Activated CD4-positive, alpha-beta memory T cell treated with anti-CD3 and anti-CD28 coated beads for 36 hours (primary cell): ENCODE measurements at places on chromosomes 11 and 22. TPM values are rescaled to one million over a fixed set of nuclear protein-coding genes. Genes with fewer than 3 reads are reported as not detected.

DNA sequence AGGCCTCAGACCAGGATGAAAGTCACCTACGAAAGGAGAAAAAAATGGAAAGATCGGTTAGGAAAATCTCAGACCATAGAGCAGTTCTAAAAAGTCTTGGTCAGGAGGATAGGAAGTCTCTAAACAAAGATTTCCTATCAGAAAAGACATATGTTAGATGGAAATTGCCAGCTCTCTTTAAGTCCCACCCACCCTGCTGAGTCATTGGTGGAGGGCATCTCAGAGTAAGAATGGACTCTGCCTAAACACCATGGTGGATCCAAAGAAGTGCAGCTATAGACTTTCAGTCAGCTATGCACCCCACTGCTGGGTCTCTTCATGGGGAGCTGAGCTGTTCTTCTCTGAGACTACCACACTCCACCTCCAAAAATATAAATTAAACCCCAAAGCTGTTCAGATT, 3.7 kb downstream of the OR8B2 start:
- no peak for DNase-seq
- no peaks in the 10 kb centered on the region for H3K36me3 ChIP-seq
- no peak overlapping the region for H3K27ac ChIP-seq
- H3K4me3 ChIP-seq: no peak overlapping the region

DNA sequence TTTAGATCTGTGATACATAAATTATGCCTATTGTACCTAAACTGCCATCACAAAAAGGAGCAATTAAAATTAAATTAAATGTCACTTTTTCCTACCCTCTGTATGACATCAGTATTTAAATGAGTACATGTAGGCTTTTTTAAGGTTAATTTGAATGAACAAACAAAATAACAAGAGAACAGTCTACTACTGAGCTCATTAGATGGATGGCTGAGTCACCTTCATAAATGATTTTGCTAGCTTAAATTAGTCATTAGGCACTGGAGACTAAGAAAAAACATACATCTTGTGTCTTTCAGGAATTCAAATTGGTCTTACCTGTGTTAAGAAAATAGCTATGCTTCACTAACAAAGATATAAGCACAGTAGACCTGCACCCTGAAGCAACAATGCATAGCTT, 153.6 kb downstream of the RCN1 start:
- no peaks in the 10 kb centered on the region for H3K36me3 ChIP-seq
- peaks cover 2% of the 10 kb centered on the region for H3K27me3 ChIP-seq
- no peak for DNase-seq
- no peak overlapping the region for H3K4me3 ChIP-seq
- H3K27ac ChIP-seq: no peak overlapping the region

Gene ADAMTS15
- total RNA-seq: not detected

Gene MGAT3
- total RNA-seq: 0.05 TPM

DNA sequence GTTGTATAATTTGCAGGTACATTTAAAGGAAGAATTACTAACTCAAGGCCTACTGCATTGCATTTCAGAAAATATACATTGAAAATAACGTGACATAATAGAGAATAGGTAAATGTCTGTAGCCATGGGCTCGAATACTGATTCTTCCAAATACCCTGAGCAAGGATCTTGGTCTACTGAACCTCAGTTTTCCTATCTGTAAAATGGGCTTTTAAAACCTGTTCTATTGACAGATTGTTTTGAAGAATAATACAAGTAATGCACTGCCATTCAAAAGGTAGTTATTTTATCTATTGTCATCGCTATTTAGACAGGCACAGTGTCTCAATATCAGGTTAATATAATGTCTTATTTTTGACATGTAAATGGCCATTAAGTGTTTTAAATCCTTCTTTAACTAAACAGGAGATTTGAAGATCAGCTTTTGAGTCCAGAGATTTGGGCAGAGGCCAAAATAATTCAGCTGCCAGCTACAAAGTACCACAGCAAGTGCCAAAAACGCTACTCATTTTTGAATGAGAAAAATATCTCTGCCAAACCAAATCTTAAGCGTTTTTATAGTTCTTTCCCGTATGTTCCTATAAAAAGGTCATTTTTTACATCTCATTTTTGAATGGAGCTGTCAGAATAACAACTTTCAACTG, 56.7 kb downstream of the CTSC start:
- no peak overlapping the region for H3K27ac ChIP-seq
- no peaks in the 10 kb centered on the region for H3K4me1 ChIP-seq
- H3K36me3 ChIP-seq: peaks cover 3% of the 10 kb centered on the region
- DNase-seq: no peak

DNA sequence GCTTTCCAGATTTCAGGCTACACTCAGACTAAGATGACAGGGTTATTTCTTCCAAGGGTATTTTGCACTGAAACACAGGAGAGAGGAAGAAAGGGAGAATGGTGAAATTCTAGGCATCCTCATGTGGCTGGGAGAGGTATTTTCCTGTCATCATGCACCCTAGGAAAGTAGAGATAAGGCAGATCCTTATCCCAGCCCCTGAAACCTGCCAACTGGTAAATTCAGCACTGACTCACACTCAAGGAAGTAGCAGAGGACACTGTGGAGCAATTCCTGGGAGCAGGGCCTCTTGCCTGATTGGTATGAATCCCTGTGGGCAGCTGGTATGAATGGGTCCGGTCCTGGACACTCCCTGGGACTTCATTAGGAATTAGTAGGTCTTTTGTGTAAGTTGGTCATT, 37.6 kb upstream of the SLC5A1 start:
- no peak for DNase-seq
- H3K4me3 ChIP-seq: no peak overlapping the region
- H3K27me3 ChIP-seq: peaks cover 20% of the 10 kb centered on the region
- no peak overlapping the region for H3K27ac ChIP-seq

- H3K4me1 ChIP-seq: no peaks in the 10 kb centered on the region
- no peaks in the 10 kb centered on the region for H3K27me3 ChIP-seq
- DNase-seq: no peak
- no peak within 1 kb of the TSS for H3K4me3 ChIP-seq
- H3K36me3 ChIP-seq: no peaks in the 10 kb centered on the region
- no peak within 1 kb of the TSS for H3K27ac ChIP-seq
These were observed at the start of gene ZP1 for GRCh38 chr11:60866911-60867870. Gene ZP1 (plus strand): TSS chr11:60867542. CDS start chr11:60867562, 20 bp downstream.

Gene CDON
- 2.7 TPM for total RNA-seq

GRCh38 chr11:69089258-69089657, 40.5 kb downstream of the TPCN2 start:
- no peaks in the 10 kb centered on the region for H3K4me1 ChIP-seq
- H3K27me3 ChIP-seq: no peaks in the 10 kb centered on the region
- no peak overlapping the region for H3K27ac ChIP-seq
- no peak overlapping the region for H3K4me3 ChIP-seq

- no peaks in the 10 kb centered on the region for H3K27me3 ChIP-seq
- no peak for DNase-seq
- peaks cover 52% of the 10 kb centered on the region for H3K36me3 ChIP-seq
- H3K27ac ChIP-seq: no peak overlapping the region
- peaks cover 6% of the 10 kb centered on the region for H3K4me1 ChIP-seq
- H3K4me3 ChIP-seq: no peak overlapping the region
These were observed 104.6 kb downstream of the ALX4 start for GRCh38 chr11:44205352-44205751.

DNA sequence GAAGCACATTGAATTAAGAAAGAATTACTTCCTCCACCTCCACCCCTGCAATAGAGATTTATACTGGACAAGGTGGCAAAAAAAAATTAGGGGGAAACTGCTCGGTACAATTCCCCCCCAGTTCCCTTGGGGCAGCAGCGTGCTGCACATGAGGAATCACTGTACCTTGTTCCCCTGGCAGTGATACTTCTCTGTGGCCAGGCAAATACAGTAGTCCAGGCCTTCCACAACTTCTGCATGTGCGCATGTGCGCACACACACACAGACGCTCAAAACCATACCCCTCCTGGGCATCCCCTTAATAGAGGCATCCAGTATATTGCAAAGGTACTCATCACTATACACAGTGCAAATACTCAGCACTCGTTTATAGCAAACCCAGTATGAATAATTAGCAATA, 68.9 kb downstream of the ARFGAP2 start:
- no peak for DNase-seq
- H3K4me1 ChIP-seq: no peaks in the 10 kb centered on the region
- H3K36me3 ChIP-seq: no peaks in the 10 kb centered on the region
- H3K4me3 ChIP-seq: no peak overlapping the region

Gene IGSF22
- 0.85 TPM for total RNA-seq

DNA sequence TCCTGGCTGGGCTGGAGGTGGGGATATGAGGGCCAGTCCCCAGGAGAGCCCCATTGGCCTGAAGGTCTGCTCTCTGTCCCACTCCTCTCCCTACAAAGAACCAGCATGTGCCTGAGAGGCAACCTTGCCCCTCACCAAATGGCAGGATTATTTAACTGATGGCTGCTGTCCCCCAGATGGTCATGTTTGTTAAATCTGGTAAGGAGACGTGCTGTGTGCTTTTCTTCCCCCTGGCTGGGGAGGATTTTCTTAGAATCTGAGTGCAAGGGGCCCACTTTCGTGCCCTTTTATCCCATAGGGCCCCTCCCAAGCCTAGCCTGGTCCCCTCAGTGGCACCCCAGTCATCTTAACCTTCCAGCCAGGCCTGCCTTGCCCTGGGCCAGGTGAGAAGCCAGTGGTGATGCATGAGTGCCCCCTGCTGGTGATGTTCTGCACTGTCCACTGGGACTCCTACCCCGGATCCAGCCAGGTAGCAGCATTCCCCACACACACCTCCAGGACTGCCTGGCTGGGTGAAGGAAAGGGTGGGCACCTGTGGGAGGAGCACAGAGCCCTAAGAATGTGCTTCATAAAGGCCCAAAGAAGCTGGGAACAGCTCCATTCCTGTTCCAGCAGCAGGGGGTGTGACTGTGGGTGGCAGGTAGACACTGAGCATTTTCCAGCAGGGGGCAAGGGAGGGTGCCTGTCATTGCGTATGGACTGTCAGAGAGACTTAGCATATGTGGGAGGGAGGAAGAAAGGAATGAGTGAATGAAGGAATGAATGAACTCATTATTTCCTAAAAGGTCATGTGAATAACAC, 28.9 kb downstream of the MFNG start:
- DNase-seq: peak; percentile 89
- H3K27ac ChIP-seq: no peak overlapping the region
- no peaks in the 10 kb centered on the region for H3K27me3 ChIP-seq
- no peak overlapping the region for H3K4me3 ChIP-seq
- peaks cover 10% of the 10 kb centered on the region for H3K36me3 ChIP-seq

Gene TIRAP
- total RNA-seq: 8.8 TPM

DNA sequence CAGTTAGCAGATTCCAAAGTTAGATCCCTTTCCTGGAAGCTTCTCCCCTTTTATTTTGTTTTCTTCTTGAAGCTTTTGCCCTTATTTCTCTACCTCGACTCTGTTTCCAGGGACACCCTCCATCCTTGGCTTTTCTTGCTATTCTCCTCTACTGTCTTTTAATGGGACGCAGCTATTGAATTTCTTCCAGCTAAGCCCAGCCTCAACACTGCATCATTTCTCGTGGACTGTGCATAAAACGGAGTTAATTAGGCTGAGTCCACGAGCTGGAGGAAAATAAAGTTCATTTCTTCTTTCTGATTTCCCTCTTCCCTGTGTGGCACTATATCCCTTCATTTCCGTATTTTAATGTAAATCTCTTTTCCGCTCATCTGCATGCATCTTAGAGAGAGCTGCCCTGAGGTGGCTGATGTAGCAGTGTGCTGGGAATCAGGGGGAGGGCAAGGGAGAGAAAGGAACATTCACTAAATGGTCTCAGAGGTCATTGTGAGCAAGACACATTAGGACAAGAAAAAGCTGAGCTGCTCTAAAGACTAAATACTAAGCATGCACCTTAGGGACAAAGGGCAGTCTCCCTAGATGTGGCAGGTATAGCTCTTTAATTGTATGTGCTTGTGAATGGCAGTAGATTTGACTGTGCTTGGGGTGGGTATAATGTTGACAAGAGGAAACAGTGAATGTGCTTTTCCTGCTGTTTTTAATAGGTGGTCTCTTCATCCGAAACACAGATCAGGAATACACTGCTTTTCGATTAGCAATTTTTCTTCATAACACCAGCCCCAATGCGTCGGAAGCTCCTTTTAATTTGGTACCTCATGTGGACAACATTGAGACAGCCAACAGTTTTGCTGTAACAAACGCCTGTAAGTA, 1.9 kb downstream of the GRIA4 start:
- H3K27me3 ChIP-seq: peaks cover 32% of the 10 kb centered on the region
- no peak for DNase-seq
- H3K27ac ChIP-seq: no peak overlapping the region
- peaks cover 18% of the 10 kb centered on the region for H3K4me1 ChIP-seq
- H3K36me3 ChIP-seq: no peaks in the 10 kb centered on the region
- no peak overlapping the region for H3K4me3 ChIP-seq

GRCh38 chr11:130738611-130739010, 177.7 kb downstream of the SNX19 start:
- no peaks in the 10 kb centered on the region for H3K4me1 ChIP-seq
- H3K36me3 ChIP-seq: no peaks in the 10 kb centered on the region
- DNase-seq: no peak
- no peak overlapping the region for H3K4me3 ChIP-seq
- no peaks in the 10 kb centered on the region for H3K27me3 ChIP-seq
